ENCODE measurements at places on chromosomes 1 and 21.

GRCh38 chr1:44924835-44925464 lies 61.4 kb downstream of the EIF2B3 start:
- peak; percentile 89 for DNase-seq

DNA sequence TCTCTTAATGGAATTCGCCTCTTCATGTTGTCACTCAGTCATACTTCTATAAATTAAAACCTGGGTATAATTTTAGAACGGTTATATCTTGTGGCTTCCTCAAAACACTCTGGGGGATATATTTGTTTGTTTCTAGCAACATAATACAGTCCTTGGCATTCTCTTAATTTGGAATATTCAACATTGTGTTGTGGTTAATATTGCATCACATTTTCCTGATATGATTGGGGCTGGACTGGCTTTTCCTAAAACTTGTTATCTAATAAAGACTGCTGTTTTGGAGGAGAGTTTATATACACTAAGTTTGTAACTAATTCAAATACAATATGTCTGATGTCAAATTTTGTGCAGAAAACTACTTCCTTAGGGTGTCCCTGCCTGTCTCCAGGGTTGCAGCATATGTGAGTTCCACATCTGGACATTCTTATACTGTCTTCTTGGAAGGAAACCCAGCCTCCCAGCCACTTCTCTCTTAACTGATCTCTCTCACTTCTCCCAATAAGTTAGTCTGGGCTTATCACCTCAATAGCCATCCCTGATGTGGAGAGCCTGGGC lies 892.6 kb downstream of the MRPL39 start:
- DNase-seq: no peak

GRCh38 chr1:89706700-89707012 lies 73.7 kb downstream of the LRRC8C start:
- no peak for DNase-seq

GRCh38 chr1:173440430-173440829 lies 36.7 kb upstream of the PRDX6 start:
- DNase-seq: no peak

GRCh38 chr1:193703121-193703520 lies 516.7 kb upstream of the B3GALT2 start:
- no peak for DNase-seq

DNA sequence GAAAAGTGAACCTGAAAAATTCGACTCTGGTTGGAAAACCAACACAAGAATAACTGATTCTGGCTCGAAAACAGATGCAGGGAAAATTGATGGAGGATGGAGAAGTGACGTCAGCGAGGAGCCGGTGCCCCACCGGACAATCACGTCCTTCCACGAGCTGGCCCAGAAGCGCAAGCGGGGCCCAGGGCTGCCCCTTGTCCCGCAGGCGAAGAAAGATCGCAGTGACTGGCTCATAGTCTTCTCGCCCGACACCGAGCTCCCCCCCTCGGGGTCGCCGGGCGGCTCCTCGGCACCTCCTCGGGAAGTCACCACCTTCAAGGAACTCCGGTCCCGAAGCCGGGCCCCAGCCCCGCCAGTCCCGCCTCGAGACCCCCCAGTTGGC lies 1.9 kb downstream of the RUSC1 start:
- DNase-seq: peak; percentile 56

DNA sequence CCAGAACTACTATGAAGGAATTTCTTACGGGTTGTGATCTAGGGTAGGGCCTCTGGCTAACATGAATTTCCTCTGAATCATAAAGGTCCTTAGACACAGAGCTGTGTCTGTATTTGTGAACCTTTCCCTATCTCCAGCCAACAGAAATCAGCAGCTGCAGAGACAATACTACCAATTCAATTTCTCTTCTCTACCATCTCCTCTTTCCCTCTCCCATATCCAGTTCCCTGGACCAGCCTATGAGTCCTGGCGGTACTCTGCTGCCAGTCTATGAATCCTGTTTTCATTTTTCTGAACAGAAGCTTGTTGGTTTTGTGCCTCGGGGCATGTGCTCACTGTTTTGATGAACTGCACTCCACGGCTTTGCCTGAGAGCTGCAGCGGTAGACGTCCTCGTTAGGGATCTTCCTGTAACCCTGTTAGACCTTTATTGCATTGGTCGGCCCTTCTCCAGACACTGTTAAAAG lies 458.0 kb upstream of the VAMP3 start:
- DNase-seq: no peak

DNA sequence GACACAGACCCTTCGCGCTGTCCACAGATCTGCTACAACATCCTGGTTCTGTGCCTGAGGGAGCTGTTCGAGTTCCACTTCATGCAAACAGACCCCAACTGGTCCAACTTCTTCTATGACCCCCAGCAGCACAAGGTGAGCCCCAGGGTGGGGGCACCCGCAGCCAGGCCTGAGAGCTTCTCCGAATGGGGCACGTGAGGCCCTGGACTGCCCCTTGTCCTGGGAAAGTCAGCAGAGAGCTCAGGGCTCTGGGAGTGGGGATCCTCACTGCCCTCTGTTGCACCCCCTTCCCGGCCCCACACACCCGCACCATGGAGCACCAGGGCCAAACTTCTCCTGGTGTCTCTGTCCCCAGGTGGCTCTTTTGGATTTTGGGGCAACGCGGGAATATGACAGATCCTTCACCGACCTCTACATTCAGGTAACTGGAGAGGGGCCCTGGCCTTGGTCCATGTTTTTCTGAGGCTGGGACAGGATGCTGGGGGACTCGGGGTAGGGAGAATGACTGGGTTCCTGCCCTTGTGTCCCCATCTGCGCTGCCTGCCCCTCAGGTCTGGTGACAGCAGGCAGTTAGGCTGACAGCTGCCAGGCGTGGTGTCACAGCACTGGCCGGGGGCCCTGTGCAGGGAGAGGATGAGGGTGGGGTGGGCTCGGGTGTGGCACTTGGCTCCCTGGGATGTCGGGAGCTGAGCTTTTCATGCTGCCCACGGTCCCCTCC lies 44.6 kb downstream of the COQ8A start:
- no peak for DNase-seq

GRCh38 chr1:39829791-39830533 lies 41.3 kb upstream of the BMP8B start:
- peak; percentile 13 for DNase-seq

GRCh38 chr21:45383615-45384201 lies 21.3 kb upstream of the COL18A1 start:
- no peak for DNase-seq

- DNase-seq: peak; percentile 86
Measured at GRCh38 chr1:85307987-85308832, 31.8 kb upstream of the BCL10 start.

DNA sequence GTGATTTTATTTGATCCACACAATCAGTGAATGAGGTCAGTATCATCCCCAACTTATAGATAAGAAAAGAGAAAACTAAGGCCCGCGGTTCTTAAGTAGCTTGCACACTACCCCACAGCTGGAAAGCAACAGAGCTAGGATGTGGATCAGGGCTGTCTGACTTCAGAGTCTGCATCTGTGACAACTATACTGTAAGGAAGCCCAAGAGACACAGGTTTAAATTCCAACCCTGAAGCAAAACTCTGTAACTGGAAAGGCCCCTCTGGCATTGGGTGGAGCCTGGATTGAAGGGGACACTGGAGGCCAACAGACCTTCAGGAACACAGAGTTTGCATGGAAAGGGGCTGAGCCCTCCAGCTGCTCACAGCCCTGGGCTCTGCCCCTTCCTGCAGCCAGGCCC lies 40.2 kb downstream of the LGR6 start:
- DNase-seq: no peak

GRCh38 chr1:204880906-204881305 lies 10.2 kb downstream of the NFASC start:
- DNase-seq: no peak

DNA sequence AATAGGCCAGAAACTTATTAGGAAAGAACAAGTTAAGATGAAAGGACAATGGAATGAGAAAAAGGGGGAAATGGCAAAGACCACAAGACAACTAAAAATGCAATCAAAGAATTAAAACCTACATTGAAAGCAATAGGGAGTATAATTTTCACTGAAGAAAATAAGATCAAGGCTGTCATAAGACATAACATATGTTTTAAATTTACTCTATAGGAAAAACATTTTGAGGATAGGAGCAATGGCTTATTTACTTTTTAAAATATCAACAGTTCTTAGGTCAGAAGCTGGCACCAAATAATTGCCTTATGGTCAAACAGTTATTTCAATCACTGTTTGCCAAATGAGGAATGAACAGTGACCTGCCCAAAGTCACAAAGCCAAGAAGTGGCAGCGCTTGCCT lies 171.2 kb upstream of the HOOK1 start:
- DNase-seq: no peak

- DNase-seq: no peak
Measured at GRCh38 chr1:228937851-228938536, 202.7 kb downstream of the RHOU start.

GRCh38 chr21:45496968-45497845 lies 45.0 kb downstream of the SLC19A1 start:
- no peak for DNase-seq

DNA sequence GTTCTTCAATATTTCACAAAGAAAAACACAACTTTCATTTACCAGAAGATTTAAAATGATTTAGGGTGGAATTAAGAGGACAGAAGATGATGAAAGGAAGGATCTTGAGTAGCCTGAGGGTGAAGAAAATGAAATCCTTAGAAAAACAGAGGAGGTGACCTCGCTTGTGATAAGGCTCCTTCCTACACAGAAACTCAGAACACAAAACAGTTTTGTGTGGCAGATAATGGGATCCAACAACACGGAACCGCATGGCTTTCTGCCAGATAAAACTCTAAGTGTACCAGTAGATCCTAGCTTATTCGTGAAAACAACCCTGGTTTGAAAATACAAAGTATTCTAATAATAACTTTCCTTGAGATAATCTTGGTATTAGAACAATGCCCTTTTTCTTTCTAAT lies 74.0 kb upstream of the EXO1 start:
- no peak for DNase-seq

GRCh38 chr1:115090540-115090939 lies 1.2 kb upstream of the TSPAN2 start:
- DNase-seq: peak; percentile 86

- DNase-seq: no peak
Measured at GRCh38 chr1:6495041-6495441, 3.6 kb upstream of the PLEKHG5 start.

GRCh38 chr21:21688889-21689288 lies 690.7 kb downstream of the NCAM2 start:
- peak; percentile 50 for DNase-seq

DNA sequence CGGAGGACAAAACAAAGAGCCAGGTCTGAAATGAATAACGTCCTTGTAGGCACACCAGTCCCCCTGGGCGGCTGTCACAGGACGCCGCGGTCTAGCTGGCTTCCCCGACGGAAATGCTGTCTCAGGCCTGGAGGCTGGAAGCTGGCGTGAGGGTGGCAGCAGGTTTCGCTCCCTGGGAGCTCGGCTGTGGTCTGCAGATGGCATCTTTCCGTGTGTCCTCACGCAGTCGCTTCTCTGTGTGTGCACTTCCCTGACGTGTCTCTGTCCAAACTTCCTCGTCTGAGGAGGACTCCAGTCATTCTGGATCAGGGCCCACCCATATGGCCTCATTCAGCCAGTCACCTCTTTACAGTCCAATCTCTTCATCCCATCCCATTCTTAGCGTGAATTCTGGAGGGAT lies 14.2 kb downstream of the TNFRSF14 start:
- no peak for DNase-seq

DNA sequence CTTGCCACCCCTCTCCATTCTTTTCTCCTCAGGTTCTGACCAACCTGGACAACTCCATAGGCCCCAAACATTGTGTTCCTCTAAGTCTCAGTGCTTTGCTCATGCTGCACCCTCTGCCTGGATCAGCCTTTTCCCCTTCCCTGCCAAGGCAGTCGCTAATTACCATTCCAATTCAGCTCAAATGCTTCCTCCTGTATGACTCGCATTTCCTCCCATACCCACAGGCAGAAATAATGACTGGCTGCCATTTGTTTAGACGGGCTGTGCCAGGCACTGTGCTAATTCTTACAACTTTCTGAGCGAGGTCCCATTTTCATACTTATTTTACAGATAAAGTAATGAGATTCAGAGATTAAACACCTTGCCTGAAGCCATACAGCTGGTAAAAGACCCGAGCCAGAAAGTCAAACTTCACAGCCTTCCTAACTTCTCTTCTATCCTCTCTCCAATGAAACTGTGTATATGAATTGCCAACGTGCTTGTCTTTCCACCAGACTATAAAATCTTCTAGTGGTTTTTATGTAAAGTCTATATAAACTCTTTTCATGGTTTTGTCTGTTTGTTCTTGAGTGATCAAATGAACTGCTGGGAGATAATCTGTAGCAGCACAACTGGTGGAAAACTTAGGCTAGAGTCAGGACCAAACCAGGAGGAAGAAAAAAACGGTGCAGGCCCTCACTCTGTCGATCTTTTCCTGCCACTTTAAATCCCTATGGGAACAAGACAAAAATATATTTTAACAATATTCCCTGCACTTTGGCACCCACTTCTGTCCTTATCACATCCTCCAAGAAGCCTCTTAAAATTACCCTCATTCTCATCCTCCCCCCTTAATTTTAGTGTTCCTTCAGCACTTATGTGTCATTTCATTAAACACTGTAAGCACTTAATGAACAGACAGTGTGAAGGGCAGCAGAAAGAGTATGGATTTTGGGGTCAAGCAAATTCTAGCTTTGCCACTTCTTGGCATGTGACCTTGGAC lies 33.7 kb downstream of the RAB3B start:
- peak; percentile 60 for DNase-seq

GRCh38 chr1:44217809-44218410 lies 4.6 kb downstream of the DMAP1 start:
- peak; percentile 74 for DNase-seq

DNA sequence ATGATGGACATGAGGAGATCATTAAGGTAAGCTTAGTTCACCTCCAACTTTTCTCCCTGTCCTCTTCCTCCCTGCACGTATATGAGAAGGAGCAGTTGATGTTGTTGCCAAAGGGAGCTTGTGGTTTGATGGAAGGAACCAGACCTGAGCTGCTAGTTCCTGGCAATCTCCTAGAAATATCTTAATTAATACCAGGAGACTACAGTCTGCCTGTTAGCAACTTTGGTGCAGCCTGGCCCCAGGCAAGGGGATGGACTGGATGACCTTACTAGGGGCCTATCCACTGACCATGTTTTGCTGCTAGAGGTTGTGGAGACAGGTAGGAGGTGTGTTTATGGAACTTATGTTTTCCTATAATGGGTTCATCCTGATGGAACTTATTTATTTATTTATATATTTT lies 22.6 kb downstream of the TUFT1 start:
- no peak for DNase-seq

Measured in fibroblast of mammary gland (primary cell).